ENCODE measurements at places on chromosomes 2 and 18.

- DNase-seq: no peak
Observed at GRCh38 chr2:3036432-3037125, 341.0 kb downstream of the EIPR1 start.

GRCh38 chr2:196515051-196515450, 124.5 kb upstream of the CCDC150 start:
- no peak for DNase-seq

DNA sequence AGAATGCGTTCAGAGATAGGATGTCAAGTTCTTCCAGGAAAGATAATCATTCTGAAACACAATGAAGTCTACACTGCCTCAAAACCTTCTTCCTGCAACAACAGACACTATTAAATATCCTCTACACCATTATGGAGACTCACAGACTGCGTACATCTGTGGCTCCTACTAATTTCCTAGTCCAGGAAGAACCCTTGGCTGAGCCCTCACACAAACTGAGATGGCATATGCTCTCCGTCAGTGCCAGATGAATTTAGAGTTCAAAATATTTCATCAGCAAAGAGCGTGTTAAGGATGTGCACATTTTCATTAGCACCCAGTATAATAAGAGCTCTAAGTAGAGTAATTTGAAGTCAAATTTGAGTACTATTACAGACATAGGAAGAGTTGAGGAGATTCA, 117.2 kb downstream of the TCF4 start:
- DNase-seq: no peak

- no peak for DNase-seq
Observed at GRCh38 chr2:204840504-204840903, 295.2 kb downstream of the PARD3B start.
